Activated CD8-positive, alpha-beta memory T cell treated with anti-CD3 and anti-CD28 coated beads, Interleukin-2, amount 10 ng/mL, durations not matched to agents 7 days and 5 days (primary cell): ENCODE measurements at places on chromosomes 5 and 9.

DNA sequence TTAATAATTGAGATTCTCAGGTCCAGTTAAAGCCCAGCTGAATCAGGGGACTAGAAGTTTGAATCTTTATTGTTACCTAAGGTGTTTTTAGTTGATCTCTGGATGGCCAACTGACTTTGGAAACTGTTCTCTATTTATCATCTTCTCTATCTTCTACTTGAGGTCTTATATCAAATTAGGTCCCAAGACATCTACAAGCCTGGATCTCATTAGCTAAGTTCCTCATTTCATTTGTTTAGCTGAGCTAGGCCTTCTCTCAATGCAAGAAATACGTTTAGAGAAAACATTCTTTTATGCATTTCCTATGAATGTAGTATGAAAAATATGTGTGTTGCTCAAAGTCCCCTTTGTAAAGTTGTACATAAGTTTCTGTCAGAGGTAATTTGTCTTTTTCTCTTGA lies 196.6 kb downstream of the PTTG1 start:
- peaks cover 12% of the 10 kb centered on the region for H3K27me3 ChIP-seq
- H3K27ac ChIP-seq: no peak overlapping the region
- no peaks in the 10 kb centered on the region for H3K36me3 ChIP-seq
- H3K4me3 ChIP-seq: no peak overlapping the region
- peaks cover 3% of the 10 kb centered on the region for H3K4me1 ChIP-seq
- no peak for DNase-seq

DNA sequence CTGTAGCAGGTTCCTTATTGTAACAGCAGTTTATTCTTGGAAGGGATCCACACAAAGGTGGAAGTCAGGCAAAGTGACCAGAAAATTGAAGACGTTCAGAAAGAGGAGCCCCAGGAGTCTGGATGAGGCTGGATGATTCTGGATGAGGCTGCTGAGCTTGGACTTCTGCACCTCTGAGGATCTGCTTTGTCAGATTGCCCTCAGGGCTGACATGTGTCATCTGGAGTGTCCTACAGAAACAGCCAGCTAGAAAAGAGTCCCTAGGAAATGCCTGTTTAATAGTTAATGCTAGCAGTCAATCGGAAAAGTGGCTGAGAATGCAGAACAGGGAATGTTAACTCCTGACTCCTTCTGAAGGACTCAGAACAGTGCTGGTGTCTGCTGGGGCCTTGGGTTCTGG lies 236.4 kb downstream of the LRRC70 start:
- H3K27ac ChIP-seq: no peak overlapping the region
- no peaks in the 10 kb centered on the region for H3K4me1 ChIP-seq
- H3K4me3 ChIP-seq: no peak overlapping the region
- DNase-seq: no peak

- H3K36me3 ChIP-seq: no peaks in the 10 kb centered on the region
- DNase-seq: no peak
- H3K4me1 ChIP-seq: no peaks in the 10 kb centered on the region
- H3K27me3 ChIP-seq: no peaks in the 10 kb centered on the region
These were observed 299.2 kb downstream of the ELAVL2 start for GRCh38 chr9:23526806-23527205.

DNA sequence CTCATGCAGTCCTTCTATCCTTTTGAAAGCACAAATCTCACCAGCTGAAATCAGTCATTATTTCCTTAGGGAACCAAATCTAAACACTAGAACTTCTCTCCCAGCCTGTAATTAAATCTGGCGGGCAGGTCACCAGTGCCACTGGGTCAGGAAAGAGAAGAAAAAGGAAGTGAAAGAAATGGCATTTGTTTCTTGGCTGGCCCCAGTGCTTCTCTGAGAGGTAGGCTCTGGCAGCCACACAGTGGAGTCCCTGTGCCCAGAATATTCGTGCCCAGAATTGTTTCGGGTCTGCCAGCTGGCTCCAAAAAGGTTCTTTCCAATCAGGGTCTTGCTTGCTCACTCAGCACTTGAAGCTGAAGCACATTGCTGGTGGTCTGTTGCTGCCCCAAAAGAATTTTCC lies 133.9 kb upstream of the MTAP start:
- H3K27me3 ChIP-seq: peaks cover 26% of the 10 kb centered on the region
- no peak overlapping the region for H3K27ac ChIP-seq
- peaks cover 9% of the 10 kb centered on the region for H3K4me1 ChIP-seq

- no peaks in the 10 kb centered on the region for H3K27me3 ChIP-seq
- no peak overlapping the region for H3K4me3 ChIP-seq
- H3K27ac ChIP-seq: peak overlapping the region; percentile 64
- DNase-seq: peak; percentile 73
These were observed 16.9 kb downstream of the DNAJC18 start for GRCh38 chr5:139422307-139422893.

- H3K36me3 ChIP-seq: no peaks in the 10 kb centered on the region
- no peak for DNase-seq
- H3K4me3 ChIP-seq: no peak overlapping the region
- no peaks in the 10 kb centered on the region for H3K27me3 ChIP-seq
- no peaks in the 10 kb centered on the region for H3K4me1 ChIP-seq
These were observed 64.6 kb downstream of the GABRB2 start for GRCh38 chr5:161481922-161482321.

- no peak overlapping the region for H3K27ac ChIP-seq
- H3K4me3 ChIP-seq: no peak overlapping the region
- H3K4me1 ChIP-seq: peaks cover 38% of the 10 kb centered on the region
- H3K27me3 ChIP-seq: no peaks in the 10 kb centered on the region
- peaks cover 21% of the 10 kb centered on the region for H3K36me3 ChIP-seq
These were observed 114.9 kb downstream of the AUH start for GRCh38 chr9:91246846-91247245.

GRCh38 chr5:58455066-58455465 lies 4.8 kb downstream of the PLK2 start:
- H3K36me3 ChIP-seq: no peaks in the 10 kb centered on the region
- H3K4me3 ChIP-seq: no peak overlapping the region
- peaks cover 43% of the 10 kb centered on the region for H3K27me3 ChIP-seq
- DNase-seq: no peak
- peaks cover 3% of the 10 kb centered on the region for H3K4me1 ChIP-seq

GRCh38 chr9:134662143-134662876 lies 20.7 kb downstream of the COL5A1 start:
- DNase-seq: no peak
- H3K36me3 ChIP-seq: no peaks in the 10 kb centered on the region
- H3K4me3 ChIP-seq: no peak overlapping the region
- no peaks in the 10 kb centered on the region for H3K4me1 ChIP-seq

GRCh38 chr9:95027914-95028852 lies 289.3 kb downstream of the FANCC start:
- H3K27ac ChIP-seq: no peak overlapping the region
- no peaks in the 10 kb centered on the region for H3K27me3 ChIP-seq
- no peaks in the 10 kb centered on the region for H3K36me3 ChIP-seq
- no peak overlapping the region for H3K4me3 ChIP-seq
- DNase-seq: no peak
- H3K4me1 ChIP-seq: peaks cover 3% of the 10 kb centered on the region

DNA sequence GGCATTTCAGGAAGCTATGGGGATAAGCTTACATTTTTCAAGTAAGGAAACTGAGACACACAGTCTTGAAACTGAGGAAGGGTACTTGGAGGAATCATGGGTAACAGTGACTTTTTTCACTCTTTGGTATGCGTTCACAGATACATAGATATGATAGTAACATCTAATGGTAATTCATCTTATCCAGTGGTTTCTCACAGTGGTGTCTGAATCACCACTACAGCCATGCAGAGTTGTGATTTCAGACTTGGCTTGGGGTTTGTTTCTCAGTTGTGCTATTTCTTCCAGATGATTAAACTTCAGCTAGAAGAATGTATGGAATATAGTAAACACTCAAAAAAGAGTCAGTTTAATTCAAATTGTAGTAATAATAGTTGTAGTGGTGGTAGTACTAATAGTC lies 239.1 kb upstream of the NUDT12 start:
- H3K27me3 ChIP-seq: no peaks in the 10 kb centered on the region
- no peak overlapping the region for H3K27ac ChIP-seq
- DNase-seq: no peak
- H3K36me3 ChIP-seq: no peaks in the 10 kb centered on the region
- no peaks in the 10 kb centered on the region for H3K4me1 ChIP-seq
